ENCODE measurements at places on chromosomes 4 and X. TPM values are rescaled to one million over a fixed set of nuclear protein-coding genes. Genes with fewer than 3 reads are reported as not detected.

PAGE1 gene
- not detected for total RNA-seq

SLC49A3 gene
- total RNA-seq: 7.1 TPM

SPACA5 gene
- total RNA-seq: not detected

ZCCHC18 gene
- total RNA-seq: 0.64 TPM

FAM199X gene
- total RNA-seq: 35.8 TPM

GPR143 gene
- 0.43 TPM for total RNA-seq

TSR2 gene
- total RNA-seq: 12.1 TPM

L1CAM gene
- 16.4 TPM for total RNA-seq

CYBB gene
- 0.32 TPM for total RNA-seq

PHOX2B gene
- not detected for total RNA-seq

ARHGAP36 gene
- total RNA-seq: not detected

NIPAL1 gene
- total RNA-seq: 1.6 TPM

PRKG2 gene
- 0.64 TPM for total RNA-seq

CSN1S1 gene
- not detected for total RNA-seq

CCDC160 gene
- total RNA-seq: not detected

NXF2B gene
- total RNA-seq: not detected

- no peak for DNase-seq
These were observed 50.2 kb downstream of the ANKRD17 start for GRCh38 chr4:73208376-73208775.

- DNase-seq: no peak
These were observed 126.9 kb downstream of the ELOVL6 start for GRCh38 chr4:110071466-110071865.

DNA sequence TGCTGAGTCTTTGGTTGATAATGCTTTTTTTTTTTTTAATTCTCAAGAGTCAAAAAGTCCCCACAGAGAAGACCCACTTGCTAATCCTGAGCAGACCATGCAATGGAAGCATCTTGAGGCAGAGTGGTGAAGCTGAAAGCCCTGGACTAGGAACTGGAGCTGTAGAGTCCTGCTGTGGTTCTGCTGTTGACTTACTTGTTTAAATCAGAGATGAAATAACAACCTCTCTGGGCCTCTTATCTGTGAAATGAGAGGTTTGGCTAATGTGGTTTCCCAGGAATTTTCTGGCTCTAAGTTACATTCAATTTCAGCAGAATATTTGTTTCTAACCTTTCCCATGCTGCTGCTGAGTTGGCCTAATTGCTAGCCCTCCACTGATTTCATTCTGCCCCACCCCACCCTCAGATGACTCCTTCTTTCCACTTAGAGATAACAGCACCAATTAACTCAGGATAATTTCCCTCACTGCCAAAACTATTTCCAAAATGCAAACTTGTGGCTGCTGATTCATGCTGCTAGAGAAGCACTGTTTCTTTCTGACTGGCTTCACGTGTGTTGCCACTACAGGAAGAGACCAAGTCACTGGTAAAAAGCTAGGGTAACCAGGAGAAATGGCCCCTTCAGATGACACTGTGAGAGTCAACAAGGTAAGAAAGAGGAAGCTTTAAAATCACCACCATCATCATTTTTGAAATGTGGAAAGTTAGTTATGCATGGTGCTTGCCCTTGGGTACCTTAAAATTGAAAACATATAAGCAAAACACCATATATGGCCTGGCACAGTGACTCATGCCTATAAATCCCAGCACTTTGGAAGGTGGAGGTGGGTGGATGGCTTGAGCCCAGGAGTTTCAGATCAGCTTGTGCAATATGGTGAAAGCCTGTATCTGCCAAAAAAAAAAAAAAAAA is 326.4 kb downstream of the DCHS2 start:
- DNase-seq: peak; percentile 92

DNA sequence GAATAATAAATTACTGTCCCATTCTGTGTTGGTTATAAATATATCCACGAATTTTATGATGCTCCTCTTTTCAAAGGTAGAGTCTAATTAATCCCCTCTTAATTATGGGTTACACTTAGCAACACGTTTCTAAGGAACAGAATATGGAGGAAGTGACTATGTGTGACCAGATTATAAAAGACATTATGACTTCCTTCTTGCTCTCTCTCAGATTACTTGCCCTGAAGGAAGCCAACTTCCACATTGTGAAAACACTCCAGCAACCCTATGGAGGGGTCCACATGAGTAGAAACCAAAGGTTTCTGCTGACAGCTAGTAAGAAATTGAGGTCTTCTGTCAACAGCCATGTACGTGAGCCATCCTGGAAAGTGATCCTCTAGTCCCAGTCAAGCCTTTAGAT is 59.3 kb downstream of the WDFY3 start:
- no peak for DNase-seq

- DNase-seq: no peak
These were observed 790 bp downstream of the CLGN start for GRCh38 chr4:140426610-140427105.

GRCh38 chr4:102705391-102705935 is 55.3 kb downstream of the MANBA start:
- DNase-seq: no peak

GRCh38 chr4:76105652-76106051 is 31.1 kb downstream of the ART3 start:
- no peak for DNase-seq

DNA sequence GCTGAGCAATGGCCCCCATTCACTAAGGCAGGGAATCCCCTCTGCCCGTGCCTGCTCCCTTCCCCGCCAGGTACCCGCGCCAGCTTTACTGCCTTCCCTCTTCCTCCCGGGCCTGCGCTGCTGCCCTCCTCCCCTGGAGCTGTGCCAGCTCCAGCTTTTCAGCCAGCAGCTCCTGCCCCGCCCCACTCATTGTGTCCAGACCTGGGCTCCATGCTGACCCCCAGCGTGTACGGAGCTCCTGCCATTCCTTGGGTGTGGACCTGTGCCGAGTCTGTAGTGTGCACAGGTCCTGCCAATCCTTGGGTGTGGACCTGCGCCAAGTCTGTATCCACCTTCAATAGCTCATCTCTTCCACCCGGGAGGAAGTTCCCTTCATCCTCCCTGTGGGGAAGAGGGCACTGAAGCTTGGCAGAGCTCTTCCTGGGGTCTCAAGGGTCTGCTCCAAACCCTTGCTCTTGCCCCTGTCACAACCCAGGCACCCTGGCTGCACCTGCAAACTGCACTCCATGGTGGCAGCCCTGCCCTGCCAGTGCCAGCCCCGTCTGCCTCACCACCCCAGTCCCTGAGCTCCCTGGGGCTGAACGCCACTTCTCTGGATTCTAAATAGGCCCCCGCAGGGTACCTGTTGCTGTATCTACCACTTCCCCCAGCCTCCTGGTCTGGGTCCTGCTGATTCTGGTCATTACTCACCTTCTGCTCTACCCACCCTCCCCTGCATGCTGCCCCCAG is 63.9 kb downstream of the TRMT44 start:
- DNase-seq: no peak

DNA sequence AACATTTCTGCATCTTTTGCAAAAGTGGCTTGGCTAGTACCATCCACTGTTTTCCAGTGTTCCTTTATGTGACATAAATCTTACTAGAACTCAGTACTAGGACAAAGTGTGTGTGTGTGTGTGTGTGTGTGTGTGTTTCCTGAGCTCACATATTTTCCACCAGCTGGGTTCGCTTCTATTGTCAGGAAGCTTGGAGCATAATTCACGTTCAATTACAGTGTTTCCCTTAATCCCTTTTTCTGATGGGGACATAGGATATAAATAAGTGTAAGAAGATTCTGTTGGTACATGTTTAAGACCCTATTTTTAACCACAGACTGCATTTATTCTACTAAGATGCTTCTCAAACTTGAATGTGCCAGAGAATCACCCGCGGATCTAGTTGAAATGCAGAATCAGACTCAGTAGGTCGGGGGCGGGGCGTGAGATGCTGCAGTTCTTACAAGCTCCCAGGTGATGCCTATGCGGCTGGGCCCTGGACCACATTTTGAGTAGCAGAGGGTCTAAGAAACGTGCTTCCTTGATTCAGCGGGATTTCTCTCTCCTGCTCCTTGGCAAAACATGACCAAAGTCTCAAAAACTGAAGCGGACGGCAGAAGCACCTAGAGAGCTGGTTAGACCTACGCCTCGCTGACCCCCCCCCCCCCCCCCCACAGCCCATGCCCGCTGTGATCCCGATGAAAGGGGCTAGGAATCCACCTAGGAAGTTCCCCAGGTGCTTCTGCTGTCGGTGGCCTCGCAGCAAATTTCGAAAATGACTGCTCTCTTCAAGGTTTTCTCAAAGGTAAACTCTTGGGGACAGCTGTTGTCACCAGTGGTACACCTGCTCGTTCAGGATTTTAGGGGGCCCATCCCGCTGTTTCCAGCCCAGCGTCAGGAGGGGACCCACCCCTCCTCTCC is 797 bp downstream of the CD99L2 start:
- DNase-seq: peak; percentile 12

DNA sequence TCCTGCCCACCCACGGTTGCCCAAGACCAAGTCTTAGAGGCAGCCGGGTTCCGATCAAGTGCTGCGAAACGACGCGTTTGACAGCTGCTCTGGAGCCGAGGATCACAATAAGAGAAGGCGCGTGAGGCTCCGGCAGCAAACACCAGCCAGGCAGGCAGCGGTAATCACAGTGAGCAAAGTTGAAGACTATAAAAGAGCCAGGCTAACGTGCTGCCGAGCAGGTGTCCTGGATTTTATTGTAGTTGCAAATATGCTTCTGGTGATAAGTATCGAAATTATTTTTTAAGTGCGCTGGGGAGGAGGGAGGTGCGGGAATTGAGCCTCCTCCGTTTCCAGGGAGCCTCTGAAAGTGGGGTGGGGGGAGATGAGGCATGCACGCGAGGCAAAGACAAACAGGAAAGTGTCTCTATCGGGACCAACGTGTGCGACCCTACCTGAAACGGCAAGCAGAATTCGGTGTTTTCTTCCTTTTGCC is 590 bp downstream of the GABRA2 start:
- DNase-seq: peak; percentile 11

GRCh38 chr4:10703766-10704429 is 19.3 kb upstream of the CLNK start:
- no peak for DNase-seq

DNA sequence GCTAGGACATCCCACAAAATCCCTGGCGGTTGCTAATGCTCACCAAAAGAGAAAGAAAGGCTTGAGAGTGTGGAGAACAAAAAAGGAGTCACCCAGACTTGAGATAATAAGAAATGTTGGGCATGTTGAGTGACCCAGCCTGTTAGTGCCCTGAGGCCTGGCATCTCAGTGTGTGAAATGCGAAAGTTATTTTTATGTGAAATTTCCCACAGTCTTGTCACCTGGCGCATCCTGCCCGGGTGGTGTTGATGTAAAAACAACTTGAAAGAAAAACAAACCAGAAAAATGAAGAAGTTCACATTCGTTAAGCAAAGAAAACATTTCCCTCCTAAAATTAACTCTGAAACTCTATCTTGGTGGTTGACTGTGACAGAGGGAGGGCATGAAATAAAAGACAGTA is 495.2 kb downstream of the MID1IP1 start:
- no peak for DNase-seq
